ENCODE measurements at places on chromosomes 13 and 19.

GRCh38 chr13:53285896-53286430 is 257.4 kb downstream of the OLFM4 start:
- no peaks in the 10 kb centered on the region for H3K27me3 ChIP-seq
- H3K36me3 ChIP-seq = no peaks in the 10 kb centered on the region
- DNase-seq = no peak
- no peak overlapping the region for H3K27ac ChIP-seq
- no peak overlapping the region for H3K4me3 ChIP-seq
- no peaks in the 10 kb centered on the region for H3K4me1 ChIP-seq

DNA sequence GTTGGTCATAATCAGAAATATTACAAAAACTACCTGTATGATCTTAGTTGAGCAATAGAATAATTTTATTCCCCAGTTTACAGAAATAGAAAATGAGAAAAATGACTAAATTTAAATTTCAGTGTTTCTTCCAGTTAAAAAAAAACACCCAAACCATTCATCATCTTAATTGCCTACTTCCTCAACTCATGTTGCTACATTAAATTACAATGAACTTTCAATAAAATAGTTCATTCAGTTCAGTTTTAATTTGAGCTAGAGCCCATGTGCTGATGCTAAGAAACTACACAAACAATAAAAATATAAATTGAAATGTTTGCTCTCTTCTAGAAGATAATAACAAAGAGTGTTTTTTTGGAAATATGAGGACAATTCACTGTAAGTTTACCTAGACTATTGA is 820.4 kb downstream of the SLITRK6 start:
- no peaks in the 10 kb centered on the region for H3K27me3 ChIP-seq
- no peaks in the 10 kb centered on the region for H3K36me3 ChIP-seq
- no peak overlapping the region for H3K4me3 ChIP-seq
- H3K27ac ChIP-seq = no peak overlapping the region

DNA sequence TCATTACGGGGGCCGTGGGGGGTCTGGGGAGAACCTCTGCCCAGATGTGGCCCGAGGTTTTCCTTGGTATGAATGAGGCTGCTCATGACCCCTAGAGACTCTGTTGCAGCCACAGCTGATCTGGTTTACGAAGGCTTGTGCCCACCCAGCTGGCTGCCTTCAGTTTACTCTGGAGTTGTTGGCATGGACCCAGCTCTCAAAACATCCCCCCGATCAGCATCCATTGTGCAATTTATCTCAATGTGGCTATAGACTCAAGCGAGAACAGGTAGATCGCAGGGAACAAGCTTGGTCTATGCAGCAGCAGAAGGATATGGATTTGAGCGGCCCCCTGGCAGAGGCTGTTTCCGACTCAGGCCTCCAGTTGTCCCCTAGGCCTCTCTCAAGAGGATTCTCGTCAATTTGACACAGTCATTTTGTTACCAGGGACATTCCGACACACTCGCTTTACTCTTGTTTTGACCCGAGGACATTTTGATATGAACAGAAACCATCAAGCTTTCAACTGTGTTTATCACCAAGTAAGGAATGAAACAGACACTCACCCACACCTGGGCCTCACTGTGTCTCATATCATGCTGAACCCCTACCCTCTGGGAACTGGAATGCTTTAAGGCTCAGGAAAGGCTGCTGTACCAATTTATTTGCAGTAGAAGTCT is 161.5 kb downstream of the KATNAL1 start:
- H3K4me1 ChIP-seq = peaks cover 47% of the 10 kb centered on the region
- no peak for DNase-seq
- no peak overlapping the region for H3K4me3 ChIP-seq
- no peaks in the 10 kb centered on the region for H3K36me3 ChIP-seq
- H3K27me3 ChIP-seq = peaks cover 2% of the 10 kb centered on the region
- H3K27ac ChIP-seq = peak overlapping the region; percentile 13

DNA sequence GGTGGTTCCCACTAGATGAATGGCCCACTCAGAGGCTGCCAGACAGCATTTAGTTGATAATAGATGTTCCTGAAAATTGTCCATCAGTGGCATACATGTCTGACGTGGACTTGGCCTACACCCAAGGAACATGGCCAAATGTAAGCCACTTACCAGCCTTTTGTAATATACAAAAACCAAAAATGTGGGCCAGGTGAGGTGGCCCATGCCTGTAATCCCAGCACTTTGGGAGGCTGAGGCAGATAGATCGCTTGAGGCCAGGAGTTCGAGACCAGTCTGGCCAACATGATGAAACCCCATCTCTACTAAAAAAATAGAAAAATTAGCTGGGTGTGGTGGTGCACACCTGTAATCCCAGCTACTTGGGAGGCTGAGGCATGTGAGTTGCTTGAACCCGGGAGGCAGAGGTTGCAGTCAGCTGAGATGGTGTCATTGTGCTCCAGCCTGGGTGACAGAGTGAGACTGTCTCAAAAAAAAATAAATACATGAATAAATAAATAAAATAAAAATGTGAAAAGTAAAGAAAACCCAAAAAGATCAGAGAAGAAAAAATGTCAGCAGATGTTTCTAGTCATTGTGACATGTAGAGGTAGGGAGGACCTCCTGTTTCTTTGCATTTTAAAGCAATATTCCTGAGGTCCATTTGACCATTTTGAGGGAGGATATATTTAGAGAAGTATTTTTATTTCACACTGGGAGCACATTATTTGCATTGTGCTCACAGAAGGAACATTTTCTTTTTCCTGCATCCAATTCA is 7.1 kb upstream of the WTIP start:
- H3K4me3 ChIP-seq = no peak overlapping the region
- peaks cover 40% of the 10 kb centered on the region for H3K36me3 ChIP-seq
- no peaks in the 10 kb centered on the region for H3K4me1 ChIP-seq
- H3K27me3 ChIP-seq = peaks cover 7% of the 10 kb centered on the region
- no peak for DNase-seq
- H3K27ac ChIP-seq = no peak overlapping the region

- peaks cover 7% of the 10 kb centered on the region for H3K4me1 ChIP-seq
- H3K27ac ChIP-seq = no peak overlapping the region
- no peak for DNase-seq
- H3K27me3 ChIP-seq = no peaks in the 10 kb centered on the region
- no peak overlapping the region for H3K4me3 ChIP-seq
These were observed 11.5 kb downstream of the MPHOSPH8 start for GRCh38 chr13:19645000-19645399.

Data from activated B cell treated with CpG ODN at 0.5 μM for 24 hours (primary cell).